ENCODE measurements at places on chromosomes 6 and 20.

- no peak for DNase-seq
These were observed 25.3 kb downstream of the MOCS1 start for GRCh38 chr6:39908838-39909583.

GRCh38 chr20:17960927-17961586 lies 7.5 kb downstream of the SNX5 start:
- DNase-seq: no peak

DNA sequence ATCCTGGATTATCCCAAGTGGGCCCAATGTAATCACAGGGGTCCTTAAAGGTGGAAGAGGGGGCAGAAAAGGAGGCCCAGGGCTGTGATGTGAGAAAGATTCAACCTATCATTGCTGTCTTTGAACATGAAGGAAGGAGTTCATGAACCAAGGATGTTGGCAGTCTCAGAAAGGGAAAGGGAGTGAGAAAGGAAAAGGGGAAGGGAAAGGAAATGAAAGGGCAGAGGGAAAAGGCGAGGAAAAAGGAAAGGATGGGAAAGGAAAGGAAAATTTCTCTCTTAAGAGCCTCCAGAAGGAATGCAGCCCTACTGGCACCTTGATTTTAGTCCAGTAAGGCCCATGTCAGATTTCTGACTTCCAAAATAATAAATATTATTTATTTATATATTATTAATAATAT lies 687.8 kb downstream of the COL12A1 start:
- no peak for DNase-seq

GRCh38 chr6:34554291-34555006 lies 1.7 kb downstream of the SPDEF start:
- DNase-seq: no peak

- DNase-seq: peak; percentile 89
These were observed at the start of gene EDEM2 for GRCh38 chr20:35146920-35147574. Gene EDEM2, minus strand, starts transcription at chr20:35147336. Its CDS starts 78 bp downstream, at chr20:35147258.

DNA sequence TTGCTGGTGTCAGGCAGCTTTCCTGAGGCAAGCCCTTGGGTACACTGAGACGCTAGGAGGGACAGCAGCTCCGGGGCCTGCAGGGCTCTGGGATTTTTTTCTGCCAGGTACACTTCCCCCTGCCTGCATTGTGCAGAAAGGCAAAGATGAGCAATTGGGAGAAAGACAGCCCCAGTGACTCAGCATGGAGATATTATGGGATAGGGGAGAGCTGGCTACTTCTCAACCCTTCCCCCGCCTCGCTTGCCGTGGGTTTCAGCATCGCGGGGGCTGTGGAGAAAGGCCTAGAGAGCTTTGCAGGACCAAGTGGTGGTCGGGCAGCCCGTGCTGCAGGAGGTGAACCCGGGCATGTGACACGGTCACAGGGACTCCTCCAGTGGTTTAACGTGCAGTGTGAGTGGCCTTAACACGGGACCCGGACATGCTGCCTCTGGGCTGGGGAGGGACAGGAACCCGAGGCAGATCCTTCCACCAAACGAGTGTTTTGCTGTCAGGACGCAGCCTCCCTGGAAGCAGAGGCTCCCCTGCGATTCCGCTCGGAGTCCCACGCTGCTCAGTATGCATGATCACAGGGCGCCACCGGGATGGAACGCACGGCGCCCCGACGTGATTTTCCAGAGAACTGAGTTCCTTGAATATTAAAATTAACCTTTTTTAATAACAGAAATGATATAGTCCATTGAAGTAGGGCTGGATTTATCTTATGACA lies 139.9 kb downstream of the CDH4 start:
- DNase-seq: no peak

DNA sequence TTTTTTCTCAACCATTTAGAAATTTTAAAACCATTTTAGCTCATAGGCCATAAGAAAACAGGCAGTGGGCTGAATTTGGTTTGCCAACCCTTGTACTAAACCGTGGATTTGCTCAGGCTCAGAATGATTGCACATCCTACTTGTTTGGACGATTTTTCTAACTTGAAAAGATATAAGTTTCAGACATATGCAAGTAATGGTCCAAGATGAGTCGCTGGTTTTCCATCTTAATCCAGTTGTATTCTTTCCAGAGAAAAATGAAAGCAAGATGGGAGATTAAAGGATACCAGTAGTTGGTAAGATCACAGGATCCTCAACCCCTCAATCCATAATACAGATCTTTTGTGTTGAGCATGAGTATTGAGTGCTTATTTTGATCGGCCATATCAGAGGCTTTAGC lies 250.9 kb downstream of the TINAG start:
- no peak for DNase-seq

- no peak for DNase-seq
These were observed 30.8 kb upstream of the COL21A1 start for GRCh38 chr6:56278171-56278591.

- no peak for DNase-seq
These were observed 35.6 kb downstream of the BRPF3 start for GRCh38 chr6:36232172-36232571.

GRCh38 chr6:42860481-42860880 lies 18.9 kb upstream of the RPL7L1 start:
- no peak for DNase-seq

DNA sequence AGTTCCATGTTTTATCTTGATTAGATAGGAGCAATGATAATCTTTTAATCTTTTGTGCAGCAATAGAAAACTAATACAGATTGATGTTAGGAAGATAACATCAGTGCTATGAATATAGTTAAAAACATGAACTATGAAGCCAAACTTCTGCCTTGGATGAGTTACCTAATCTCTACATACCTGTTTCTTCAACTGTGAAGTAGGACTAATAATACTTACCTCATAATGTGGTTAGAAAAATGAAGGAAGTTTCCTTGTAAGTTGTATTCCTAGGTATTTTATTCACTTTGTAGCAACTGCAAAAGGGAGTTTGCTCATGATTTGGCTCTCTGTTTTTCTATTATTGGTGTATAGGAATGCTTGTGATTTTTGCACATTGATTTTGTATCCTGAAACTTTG lies 111.9 kb downstream of the FRK start:
- DNase-seq: no peak

DNA sequence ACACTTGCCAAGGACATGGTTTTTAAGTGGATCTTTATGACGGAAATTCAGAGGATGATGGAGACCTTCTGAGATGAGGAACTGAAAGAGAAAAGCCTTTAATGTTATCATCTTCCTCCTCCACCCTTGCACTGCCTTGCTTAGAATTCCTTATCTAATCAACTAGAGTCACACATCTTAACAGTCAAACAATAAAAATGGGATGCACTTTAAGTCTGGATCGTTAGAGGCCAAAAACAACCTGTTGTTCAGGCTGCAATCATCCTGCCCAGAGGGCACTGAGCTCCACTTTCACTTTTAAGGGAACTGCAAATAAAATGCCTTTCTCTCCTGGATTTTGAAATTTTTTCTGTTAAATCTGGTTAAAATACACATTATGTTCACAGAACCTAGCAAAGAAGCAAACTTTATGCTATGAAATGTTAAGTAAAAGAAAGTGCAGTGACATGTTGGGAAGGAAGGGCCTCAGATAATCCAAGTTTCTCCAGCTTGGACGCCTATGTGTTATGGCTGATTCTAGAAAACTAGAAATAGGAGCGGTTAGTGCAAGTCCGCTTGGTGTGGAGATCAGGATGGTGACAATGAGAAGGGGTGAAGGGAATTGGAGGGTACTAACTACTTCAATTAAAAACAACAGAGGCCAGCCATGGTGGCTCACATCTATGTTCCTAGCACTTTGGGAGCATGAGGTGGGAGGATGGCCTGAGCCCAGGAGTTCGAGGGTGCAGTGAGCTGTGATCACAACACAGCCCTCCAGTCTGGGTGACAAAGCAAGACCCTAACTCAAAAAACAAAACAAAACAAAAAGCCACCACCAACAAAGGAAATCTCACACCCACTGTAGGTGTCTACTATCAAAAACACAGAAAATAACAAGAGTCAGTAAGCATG lies 66.4 kb upstream of the KIF13A start:
- no peak for DNase-seq

GRCh38 chr6:159174263-159174969 lies 5.2 kb downstream of the FNDC1 start:
- DNase-seq: peak; percentile 32

- no peak for DNase-seq
These were observed 69.6 kb downstream of the JAG1 start for GRCh38 chr20:10603971-10604864.

- no peak for DNase-seq
These were observed 41.7 kb upstream of the PIM1 start for GRCh38 chr6:37127961-37128862.

DNA sequence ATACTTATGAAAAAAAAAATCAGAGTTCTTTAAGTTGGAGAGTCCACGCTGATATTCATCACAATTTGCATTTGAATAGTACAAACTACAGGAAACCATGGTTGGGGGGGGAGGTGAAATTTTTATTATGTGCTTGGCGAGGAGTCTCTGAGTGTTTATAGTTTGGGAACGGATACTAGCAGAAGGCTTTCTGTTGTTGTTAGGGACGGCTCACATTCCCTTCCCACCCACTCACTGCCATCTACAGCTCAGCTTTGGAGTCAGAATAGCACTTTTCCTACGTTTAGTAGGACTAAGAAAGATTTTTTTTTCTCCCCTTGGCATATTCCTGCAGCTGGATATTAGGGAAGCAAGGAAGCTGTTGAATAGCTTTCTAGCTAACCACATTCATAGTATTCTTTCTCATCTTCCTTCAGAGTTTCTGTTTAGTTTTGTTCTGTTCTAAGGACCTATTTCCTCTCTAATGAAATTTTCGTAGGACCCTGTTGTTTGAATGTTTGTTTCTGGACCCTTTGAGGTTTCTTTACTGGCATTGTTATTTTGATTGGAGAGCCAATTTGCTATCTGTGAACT lies 235.1 kb upstream of the ZNF217 start:
- no peak for DNase-seq

GRCh38 chr6:118313208-118313607 lies 234.9 kb upstream of the PLN start:
- no peak for DNase-seq

- DNase-seq: no peak
These were observed 225.2 kb downstream of the SMOC2 start for GRCh38 chr6:168666170-168666569.

DNA sequence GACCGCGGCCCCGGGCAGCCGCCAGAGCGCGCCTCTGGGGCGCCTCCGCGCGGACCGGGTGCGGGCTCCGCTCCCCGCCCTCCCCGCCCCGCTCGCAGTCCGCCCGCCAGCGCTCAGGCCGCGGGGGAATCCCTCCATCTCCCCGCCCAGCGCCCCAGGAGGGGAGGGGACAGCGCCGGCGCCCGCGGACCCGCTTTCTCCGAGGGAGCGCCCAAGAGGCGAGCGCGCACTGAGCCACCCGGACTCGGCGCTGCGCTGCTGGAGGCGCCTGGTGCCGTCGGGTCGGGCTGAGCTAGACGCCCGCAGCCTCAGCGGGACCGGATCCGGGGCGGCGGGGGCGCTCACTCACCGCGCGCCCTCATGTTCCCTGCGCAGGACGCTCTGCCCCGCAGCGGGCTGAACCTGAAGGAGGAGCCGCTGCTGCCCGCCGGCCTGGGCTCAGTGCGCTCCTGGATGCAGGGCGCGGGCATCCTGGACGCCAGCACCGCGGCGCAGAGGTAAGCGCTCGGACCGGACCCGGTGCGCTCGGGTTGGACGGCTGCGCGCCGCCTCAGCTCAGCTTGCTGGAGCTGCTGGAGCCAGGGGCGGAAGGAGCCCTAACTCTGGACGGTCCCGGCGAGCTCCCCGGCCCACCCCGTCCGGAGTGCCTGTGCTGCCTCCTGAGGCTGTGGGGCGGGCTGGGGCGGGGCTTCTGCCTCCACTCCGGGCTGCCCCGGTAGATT lies 867 bp downstream of the EBF4 start:
- peak; percentile 8 for DNase-seq

DNA sequence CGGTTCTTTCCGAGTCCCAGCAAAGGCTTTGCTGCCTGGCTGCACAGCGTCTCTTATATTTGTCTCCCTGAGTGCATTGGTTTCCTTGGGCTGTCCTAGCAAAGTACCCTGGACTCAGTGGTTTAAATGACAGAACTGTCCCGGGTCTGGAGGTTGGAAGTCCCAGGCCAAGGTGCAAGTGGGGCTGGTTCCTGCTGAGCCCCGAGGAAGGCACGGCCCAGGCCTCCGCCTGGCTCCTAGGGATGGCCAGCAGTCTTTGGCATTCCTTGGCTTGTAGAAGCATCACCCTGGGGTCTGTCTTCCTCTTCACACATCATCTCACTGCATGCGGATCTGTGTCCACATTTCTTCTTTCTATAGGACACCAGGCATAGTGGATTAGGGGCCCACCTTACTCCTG lies 64.8 kb upstream of the QKI start:
- DNase-seq: no peak

DNA sequence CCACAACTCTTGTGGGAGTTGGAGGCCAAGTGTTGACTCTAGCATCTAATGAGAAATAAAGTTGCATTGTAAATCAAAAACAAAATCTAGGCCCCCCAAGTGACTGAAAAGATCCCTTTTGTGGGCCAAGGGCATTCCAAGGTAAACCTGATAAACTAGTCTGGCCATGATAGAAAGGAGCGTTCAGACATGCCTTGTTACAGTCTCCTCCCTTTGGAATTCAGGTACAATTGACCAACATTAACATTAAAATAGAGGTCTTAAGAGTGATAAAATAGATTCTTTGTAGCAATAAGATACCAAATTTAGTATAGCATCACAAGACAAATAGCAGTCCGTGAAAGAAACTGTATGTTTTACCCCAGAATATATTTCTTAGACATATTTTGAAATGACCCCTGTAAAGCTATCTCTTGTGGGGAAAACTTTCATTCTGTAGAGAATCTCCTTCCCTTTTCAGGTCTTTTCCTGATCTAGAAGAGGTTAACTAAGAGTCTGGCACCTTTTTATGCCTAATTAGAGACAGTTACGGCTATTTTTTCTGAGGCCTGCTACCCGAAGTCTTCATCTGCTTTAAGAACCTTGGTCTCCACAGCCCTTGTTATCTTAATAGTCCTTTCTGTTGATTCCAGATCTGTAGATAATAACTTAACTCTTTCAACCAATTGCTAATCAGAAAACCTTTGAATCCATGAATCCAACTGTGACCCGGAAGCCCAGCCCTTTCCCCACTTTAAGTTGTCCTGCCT lies 495.4 kb upstream of the MMS22L start:
- no peak for DNase-seq

DNA sequence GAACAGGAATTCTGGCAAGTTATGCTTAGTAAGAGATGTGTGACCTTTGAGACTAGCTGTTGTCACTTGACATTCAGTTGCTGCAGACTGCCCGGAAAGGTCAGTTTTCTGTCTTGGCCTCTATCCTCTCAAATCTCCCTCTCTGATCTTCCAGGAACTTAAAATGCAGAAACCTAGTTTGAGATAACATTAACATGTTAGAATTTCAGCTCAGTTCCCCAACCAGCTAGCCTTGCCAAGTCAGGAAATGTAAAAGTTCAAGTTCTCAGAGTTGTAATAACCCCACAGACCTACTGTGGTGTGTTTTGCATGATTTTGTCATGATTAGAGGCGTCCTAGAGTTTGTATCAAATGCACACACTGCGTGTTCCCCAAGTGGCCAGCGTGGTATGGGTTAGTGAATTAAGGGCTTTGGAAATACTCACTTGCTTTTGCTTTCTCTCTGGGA lies 46.6 kb downstream of the DUSP22 start:
- no peak for DNase-seq

GRCh38 chr20:64247307-64247618 lies 8.3 kb upstream of the PCMTD2 start:
- DNase-seq: no peak

- DNase-seq: no peak
These were observed 15.4 kb downstream of the FIG4 start for GRCh38 chr6:109706513-109706912.

- no peak for DNase-seq
These were observed 71.5 kb upstream of the TGM3 start for GRCh38 chr20:2224368-2224639.
